NK-92 treated with Interleukin-12 subunit alpha and Interleukin-12 subunit beta, amount 100 ng/mL, for 24 hours (cell line): ENCODE measurements at places on chromosomes 2 and 18.

DNA sequence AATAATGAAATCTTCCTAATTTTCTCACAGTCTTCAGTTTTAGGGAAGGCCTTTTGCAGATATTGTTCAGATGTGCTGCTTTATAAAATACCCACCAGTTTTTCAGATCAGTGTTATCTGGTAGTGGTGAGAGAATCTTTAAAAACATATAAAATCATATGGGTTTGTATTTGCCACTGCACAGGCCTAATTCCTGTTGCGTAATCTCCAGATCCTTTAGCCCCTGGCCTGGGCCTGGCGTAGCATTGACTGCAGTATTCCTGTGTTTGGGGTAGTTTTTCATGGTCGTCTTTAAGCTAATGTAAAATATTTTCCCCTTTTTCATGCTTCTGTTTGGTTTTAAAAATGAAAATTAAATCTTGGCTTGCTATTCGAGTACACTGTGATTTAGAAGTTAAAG is 43.2 kb downstream of the TSHZ1 start:
- no peak for DNase-seq

- DNase-seq, result no peak
These were observed 52.6 kb downstream of the VRK2 start for GRCh38 chr2:58099096-58099769.

GRCh38 chr18:79604913-79605880 is 74.4 kb upstream of the CTDP1 start:
- DNase-seq, result no peak

- DNase-seq, result no peak
These were observed 347.3 kb upstream of the HNRNPA3 start for GRCh38 chr2:176865336-176865735.

- no peak for DNase-seq
These were observed 502.7 kb downstream of the CBLN2 start for GRCh38 chr18:72041313-72042032.

DNA sequence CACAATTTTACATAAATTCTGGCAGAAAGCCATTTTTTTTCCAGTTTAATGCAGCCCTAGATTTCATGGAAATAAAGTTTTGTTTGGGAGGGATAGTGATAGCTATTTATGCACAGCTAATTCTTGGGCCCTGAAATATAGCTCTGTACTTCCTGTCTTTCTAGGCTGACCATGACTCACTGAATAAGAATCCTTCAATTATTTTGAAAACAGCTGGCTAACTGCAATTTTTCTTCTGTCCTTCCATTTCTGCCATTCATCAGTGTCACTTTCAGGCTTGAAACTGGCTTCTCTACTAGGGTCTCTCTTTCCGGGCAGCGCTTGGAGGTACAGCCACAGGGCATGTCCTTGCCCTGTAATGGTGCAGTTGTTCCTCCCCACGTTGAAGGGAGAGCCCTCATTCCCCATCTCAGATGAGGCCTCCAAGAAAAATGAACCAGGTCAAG is 97.1 kb upstream of the TMEM178A start:
- DNase-seq, result no peak

- DNase-seq, result no peak
These were observed 20.6 kb downstream of the SERTAD2 start for GRCh38 chr2:64632835-64633819.

- DNase-seq, result no peak
These were observed 44.2 kb downstream of the NRP2 start for GRCh38 chr2:205726506-205726905.

DNA sequence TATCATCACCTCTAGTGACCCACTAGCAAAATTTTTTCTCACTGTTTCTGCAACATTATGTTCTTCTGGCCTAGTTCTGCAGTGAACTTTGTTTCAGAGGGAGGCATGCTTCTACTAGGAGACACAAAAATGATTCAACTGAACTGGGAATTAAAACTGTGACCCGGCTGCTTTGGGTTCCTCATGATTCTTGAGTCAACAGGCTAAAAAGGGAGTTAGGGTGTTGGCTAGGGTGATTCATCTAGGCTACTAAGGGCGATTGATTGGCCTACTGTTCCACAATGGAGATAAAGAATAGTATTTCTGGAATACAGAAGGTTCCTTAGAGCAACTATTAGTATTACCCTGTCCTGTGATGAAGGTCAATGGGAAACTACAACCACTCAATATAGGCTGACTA is 179.5 kb downstream of the PPP1R1C start:
- no peak for DNase-seq
